ENCODE measurements at places on chromosomes 16 and 17. TPM values are rescaled to one million over a fixed set of nuclear protein-coding genes. Genes with fewer than 3 reads are reported as not detected.
A peak's percentile ranks its signal among the peaks of the same experiment; 100 is the strongest.

- H3K27me3 ChIP-seq = no peaks in the 10 kb centered on the region
- DNase-seq = no peak
- H3K27ac ChIP-seq = no peak overlapping the region
Measured at GRCh38 chr17:56395787-56396186, 197.7 kb upstream of the NOG start.

DNA sequence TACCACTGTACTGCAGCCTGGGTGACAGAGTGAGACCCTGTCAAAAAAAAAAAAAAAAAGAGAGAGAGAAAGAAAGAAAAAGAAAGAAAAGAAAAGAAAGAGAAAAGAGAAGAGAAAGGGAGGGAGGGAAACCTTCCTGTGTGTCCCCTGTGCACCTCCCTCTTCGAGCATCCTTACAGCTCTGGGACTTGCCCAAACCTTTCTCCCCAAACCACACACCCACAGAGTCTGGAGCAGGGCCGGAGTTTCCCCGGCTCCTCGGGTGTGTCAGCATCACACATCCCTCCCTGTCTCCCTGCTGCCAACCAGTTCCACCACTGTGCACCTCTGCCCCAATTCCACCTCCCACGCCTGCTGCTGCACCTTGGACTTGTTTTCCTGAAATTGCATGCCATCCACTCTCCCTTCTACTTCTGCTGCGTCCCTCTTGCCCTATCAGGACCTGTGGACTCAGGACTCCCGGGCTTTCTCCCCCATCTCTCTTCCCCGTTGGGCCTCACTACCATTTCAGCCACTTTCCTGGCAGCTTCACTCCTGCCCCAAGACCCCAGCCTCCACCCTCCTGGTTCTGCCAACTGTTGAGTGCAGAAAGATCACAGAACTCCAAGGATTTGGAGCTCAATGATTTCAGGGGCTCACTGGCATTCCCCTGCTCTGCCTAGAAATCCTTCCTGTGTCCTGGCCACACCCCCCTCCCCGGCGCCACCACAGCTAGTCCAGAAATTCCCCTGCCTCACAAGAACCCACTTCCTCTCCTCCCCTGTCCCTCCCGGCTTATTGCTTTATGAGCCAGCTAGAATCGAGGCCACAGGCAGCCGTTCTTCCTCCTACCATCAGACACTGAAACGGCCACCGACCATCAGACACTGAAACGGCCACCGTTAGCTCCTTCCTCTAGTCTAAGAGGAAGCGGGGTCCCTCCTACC, 3.7 kb upstream of the CDK3 start:
- H3K36me3 ChIP-seq = peaks cover 27% of the 10 kb centered on the region
- peak overlapping the region; percentile 62 for H3K4me3 ChIP-seq
- peak; percentile 73 for DNase-seq

QRICH2 gene
- total RNA-seq = 3.0 TPM

DNA sequence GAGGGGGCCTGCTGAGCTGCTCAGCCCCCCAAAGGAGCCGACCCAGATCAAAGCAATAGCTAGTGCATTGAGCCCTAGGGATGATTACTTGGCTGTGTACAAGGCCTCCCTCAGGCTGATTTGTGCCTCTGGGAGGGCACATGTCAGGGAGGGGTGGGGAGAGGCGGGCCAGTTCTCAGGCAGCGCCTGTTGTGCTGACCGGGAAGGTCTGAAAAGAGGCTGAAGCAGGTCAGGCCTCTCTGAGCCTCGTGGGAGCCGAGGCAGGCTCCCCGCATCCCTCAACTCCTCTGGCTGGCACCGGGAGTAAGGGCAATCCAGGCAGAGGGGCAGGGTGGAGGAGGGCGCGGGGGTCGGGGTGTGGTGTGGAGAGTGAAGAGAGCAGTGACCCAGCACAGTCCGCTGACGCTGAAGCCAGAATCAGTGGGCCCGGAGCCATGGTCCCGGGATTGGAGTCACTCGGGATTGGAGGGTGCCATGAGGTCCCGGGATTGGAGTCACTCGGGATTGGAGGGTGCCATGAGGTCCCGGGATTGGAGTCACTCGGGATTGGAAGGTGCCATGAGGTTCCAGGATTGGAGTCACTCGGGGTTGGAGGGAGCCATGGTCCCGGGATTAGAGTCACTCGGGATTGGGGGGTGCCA, 3.0 kb downstream of the DCXR start:
- DNase-seq = no peak
- no peak overlapping the region for H3K4me3 ChIP-seq
- H3K27ac ChIP-seq = no peak overlapping the region
- H3K27me3 ChIP-seq = no peaks in the 10 kb centered on the region
- peaks cover 35% of the 10 kb centered on the region for H3K36me3 ChIP-seq
- peaks cover 7% of the 10 kb centered on the region for H3K4me1 ChIP-seq

DNA sequence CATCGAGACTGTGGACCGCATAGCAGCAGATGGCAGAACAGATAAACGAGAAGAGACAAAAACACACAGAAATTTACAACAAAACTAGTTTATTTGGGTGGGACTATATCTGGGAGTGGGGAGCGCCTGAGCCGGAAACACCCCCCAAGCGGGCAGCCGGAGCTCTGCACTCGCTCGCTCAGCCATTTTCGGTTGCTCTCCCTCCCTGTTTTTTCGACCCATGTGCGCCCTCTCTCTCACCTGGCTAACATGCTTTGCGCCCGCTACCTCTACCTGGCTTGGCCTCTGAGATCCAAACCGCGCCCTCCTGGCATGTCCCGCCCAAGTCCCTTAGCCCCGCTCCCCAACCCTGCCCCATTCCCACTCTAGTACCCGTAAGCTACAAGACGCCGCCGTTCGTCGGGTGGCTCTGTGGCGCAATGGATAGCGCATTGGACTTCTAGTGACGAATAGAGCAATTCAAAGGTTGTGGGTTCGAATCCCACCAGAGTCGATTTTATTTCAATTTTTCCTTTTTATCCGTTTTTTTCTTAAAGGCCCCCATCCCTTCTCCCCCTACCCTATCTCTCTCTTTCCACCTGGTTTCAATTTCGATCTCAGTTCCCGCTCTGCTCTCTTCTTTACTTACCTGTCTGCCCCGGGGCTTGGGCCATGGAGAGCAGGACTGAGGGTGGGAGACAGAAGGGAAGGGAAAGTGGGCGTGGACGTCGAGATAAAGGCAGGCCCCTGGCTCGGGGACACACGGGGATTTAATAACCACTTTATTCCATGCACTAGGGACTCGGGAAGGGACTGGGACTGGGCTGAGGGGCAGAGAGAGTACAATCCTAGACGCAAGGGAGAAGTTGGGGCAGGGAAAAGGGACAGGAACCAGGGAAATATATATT, 2.4 kb upstream of the ALOXE3 start:
- H3K27ac ChIP-seq = peak overlapping the region; percentile 98
- peaks cover 53% of the 10 kb centered on the region for H3K36me3 ChIP-seq
- peaks cover 50% of the 10 kb centered on the region for H3K4me1 ChIP-seq
- peak; percentile 85 for DNase-seq

- H3K27me3 ChIP-seq = no peaks in the 10 kb centered on the region
- H3K36me3 ChIP-seq = peaks cover 27% of the 10 kb centered on the region
- DNase-seq = no peak
- H3K4me1 ChIP-seq = peaks cover 8% of the 10 kb centered on the region
- H3K27ac ChIP-seq = no peak overlapping the region
- H3K4me3 ChIP-seq = no peak overlapping the region
Measured at GRCh38 chr16:67571464-67571863, 9.1 kb downstream of the CTCF start.

CDH15 gene
- not detected for total RNA-seq

C1QTNF8 gene
- total RNA-seq = not detected

- no peak overlapping the region for H3K4me3 ChIP-seq
- no peaks in the 10 kb centered on the region for H3K4me1 ChIP-seq
- no peak for DNase-seq
- H3K27ac ChIP-seq = no peak overlapping the region
- H3K27me3 ChIP-seq = no peaks in the 10 kb centered on the region
Measured at GRCh38 chr17:32494621-32495358, 8.0 kb downstream of the CDK5R1 start.

GRCh38 chr16:30139583-30140481, 16.8 kb upstream of the MAPK3 start:
- H3K27me3 ChIP-seq = no peaks in the 10 kb centered on the region
- no peaks in the 10 kb centered on the region for H3K36me3 ChIP-seq
- DNase-seq = no peak
- H3K27ac ChIP-seq = no peak overlapping the region
- peaks cover 8% of the 10 kb centered on the region for H3K4me1 ChIP-seq
- H3K4me3 ChIP-seq = no peak overlapping the region

- no peak overlapping the region for H3K4me3 ChIP-seq
- peak; percentile 45 for DNase-seq
- peaks cover 10% of the 10 kb centered on the region for H3K4me1 ChIP-seq
- peaks cover 13% of the 10 kb centered on the region for H3K36me3 ChIP-seq
- no peaks in the 10 kb centered on the region for H3K27me3 ChIP-seq
Measured at GRCh38 chr17:74780443-74781238, 4.5 kb upstream of the NAT9 start.

All from Calu3 (cell line).